Renal pelvis (tissue), 12 donors: ENCODE measurements at places on chromosomes 16 and 17. TPM values are rescaled to one million over a fixed set of nuclear protein-coding genes. Genes with fewer than 3 reads are reported as not detected.
A peak's percentile ranks its signal among the peaks of the same experiment; 100 is the strongest.

GCGR gene
- polyA plus RNA-seq: 12.1 TPM

GRCh38 chr16:49910541-49911071, 54.7 kb upstream of the ZNF423 start:
- DNase-seq: peak; percentile 65

- no peak for DNase-seq
These were observed 24.4 kb downstream of the IRF8 start for GRCh38 chr16:85923153-85924021.

KRT23 gene
- 1.00 TPM for polyA plus RNA-seq

GRCh38 chr16:52318302-52319009, 228.5 kb downstream of the TOX3 start:
- no peak for DNase-seq

DNA sequence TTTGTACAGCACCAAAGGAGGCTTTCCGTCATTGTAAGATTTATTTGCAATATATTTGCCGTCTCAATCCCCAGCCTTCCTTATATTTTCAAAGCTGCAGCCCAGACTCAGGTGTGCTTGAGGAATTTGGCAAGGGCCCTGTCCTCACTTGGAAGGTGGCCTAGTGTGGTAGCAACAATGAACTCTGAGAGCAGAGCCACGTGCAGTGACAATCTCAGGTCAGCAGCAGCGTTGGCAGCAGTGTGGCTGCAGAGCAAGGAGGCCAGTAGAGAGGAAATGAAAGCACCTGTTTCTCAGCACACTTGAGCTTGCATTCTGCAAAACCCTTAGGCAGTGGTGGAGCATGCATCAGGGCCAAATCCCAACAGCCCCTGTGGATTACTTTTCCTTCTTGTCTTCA, 613.5 kb downstream of the RBFOX1 start:
- DNase-seq: no peak

C1QTNF8 gene
- not detected for polyA plus RNA-seq

TACO1 gene
- 23.1 TPM for polyA plus RNA-seq
